ENCODE measurements at places on chromosomes 5 and 9. TPM values are rescaled to one million over a fixed set of nuclear protein-coding genes. Genes with fewer than 3 reads are reported as not detected.

Gene CERT1
- 27.6 TPM for total RNA-seq

Gene OR1J2
- total RNA-seq: not detected

Gene SH3GL2
- total RNA-seq: not detected

Gene DMRT3
- not detected for total RNA-seq

Gene S1PR3
- total RNA-seq: 2.2 TPM

Gene IFNA21
- not detected for total RNA-seq
